Stimulated activated CD8-positive, alpha-beta memory T cell treated with anti-CD3 and anti-CD28 coated beads, Interleukin-7, amount 100 ng/mL, for 1 hour (primary cell): ENCODE measurements at places on chromosomes 2 and 18.

GRCh38 chr2:57891086-57891712 is 155.4 kb upstream of the VRK2 start:
- no peak for DNase-seq

GRCh38 chr2:197883354-197884032 is 79.1 kb downstream of the PLCL1 start:
- no peak for DNase-seq

- no peak for DNase-seq
Observed at GRCh38 chr18:22503803-22504202, 86.1 kb upstream of the CTAGE1 start.

DNA sequence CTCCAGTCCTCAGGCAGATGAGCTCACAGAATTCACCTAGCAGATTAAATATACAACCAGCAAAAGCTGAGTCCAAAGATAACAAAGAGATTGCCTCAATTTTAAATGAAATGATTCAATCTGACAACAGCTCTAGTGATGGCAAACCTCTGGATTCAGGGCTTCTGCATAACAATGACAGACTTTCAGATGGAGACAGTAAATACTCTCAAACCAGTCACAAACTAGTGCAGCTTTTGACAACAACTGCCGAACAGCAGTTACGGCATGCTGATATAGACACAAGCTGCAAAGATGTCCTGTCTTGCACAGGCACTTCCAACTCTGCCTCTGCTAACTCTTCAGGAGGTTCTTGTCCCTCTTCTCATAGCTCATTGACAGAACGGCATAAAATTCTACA is 86.0 kb downstream of the PTRHD1 start:
- no peak for DNase-seq

- no peak for DNase-seq
Observed at GRCh38 chr2:176009445-176009844, 7.4 kb upstream of the LNPK start.

DNA sequence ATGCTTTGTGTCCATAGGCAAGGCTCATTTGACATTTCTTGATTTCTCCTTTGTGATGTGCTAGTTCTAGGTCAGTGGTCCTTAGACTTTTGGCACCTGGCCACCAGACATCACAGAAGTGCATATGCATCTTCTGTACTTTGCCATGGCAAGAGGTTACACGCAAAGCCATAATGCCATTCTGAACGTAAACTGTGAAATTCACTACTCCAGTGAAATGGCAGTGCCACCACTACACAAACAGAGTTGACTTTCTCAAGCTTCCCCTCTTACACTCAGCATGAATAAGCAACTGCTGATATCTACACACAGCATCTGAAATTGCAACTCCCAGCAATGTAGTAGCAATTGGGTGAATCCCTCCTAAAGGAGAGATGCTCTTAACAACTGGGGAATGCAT is 729.3 kb downstream of the DPP10 start:
- DNase-seq = no peak

DNA sequence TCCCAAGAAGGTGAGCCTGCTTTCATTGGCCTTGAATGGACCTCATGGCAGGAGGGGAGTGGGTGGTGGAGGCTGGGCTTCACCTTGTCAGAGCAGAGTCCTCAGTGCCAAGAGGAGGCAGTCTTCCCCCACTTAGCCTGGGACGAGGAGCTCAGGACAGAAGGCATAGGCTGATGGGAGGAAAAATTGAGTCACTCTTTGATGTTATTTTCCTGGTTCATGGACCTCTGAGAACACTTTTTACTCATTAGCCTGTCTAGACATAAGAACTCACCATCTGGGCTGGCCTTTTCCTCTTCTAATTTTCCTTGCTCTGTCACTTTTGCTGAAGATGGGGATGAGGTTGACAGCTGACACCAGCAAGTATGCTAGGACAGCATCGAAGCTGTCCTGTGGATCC is 225.7 kb upstream of the TNP1 start:
- DNase-seq = no peak

GRCh38 chr2:239179851-239180371 is 220.9 kb downstream of the HDAC4 start:
- no peak for DNase-seq

DNA sequence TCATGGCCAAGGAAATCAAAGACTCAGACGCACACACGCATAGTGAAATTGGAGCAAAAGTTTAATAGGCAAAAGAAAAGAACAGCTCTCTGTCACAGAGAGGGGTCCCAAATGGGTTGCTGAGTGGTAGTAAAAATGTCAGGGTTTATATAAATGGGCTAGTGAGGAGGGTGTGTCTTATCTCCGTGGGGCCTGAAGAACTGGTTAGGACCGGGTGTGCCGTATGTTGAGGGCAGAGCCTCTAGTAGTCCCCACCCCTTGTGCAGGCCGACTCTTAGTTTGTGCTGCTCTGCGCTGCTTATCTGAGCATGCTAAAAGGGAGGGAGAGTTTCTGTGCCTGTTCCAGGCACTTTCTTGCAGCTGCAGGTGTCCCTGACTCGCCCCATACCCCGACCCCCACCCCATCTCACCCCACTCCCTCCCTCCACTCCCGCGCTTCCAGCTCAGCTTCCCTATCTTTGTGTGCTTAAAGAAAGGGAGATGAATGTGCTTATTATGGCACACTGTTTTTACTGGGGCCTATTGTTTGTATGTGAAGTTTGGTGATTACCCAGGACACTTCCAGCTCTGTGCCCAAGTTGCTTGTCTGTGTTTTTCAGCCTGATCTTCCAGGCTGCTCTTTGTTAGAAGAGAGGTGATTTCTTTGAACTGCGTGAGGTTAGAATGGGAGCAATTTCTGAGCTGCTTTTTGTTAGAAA is 167.4 kb downstream of the SPAG16 start:
- no peak for DNase-seq

DNA sequence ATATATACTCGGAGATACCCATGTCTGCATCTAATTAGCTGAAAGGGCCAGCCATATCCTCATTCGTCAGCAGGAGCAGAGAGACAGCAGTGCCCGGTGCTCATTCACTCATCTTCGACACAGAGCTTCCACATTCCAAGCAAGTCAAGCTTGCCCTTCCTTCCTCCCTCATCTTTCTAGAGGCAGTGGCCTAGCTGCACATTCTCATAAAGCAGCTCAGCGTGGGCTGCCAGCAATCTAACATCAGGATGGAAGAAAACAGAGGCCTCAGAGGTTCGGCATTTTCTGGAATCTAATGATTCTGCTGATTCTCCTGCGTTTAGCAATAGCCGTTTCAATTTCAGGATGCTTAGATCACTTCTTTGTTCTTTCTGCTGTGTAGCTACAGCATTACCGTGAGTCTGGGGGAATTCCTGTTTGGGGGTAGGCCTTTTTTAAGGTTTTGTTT is 68.8 kb downstream of the CLHC1 start:
- DNase-seq = no peak

GRCh38 chr2:36708041-36708741 is 11.7 kb downstream of the VIT start:
- DNase-seq = no peak
